ENCODE measurements at places on chromosomes 2 and 18. TPM values are rescaled to one million over a fixed set of nuclear protein-coding genes. Genes with fewer than 3 reads are reported as not detected.
A peak's percentile ranks its signal among the peaks of the same experiment; 100 is the strongest.

DNA sequence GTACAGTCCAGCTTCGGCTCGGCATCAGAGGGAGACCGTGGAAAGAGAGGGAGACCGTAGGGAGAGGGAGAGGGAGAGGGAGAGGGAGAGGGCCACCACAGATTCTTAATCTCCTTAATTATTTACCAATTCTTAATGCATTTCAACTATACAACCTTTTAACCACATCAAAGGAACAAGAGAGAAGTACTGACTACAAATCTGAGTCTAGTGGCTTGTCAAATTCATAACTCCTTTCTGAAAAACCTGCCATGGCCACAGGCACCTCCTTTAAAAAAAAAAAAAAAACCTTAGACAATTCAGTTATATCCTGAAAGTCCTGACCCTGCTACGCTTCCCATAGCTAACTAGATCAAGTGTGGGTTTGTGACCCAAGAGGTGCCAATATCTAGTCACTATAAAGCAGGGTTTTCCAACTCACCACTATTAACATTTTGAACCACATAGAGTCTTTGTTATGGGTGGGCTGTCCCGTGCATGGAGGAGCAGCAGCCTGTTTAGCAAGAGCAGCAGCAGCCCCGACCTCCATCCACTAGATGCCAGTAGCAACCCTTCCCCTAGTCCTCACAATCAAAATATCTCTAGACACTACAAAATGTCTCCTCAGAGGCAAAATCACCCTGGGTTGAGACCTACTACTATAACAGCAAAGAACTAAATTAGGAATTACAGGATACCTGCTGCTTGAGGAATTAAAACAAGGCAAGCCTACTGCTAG, 6.8 kb downstream of the ESCO1 start:
- DNase-seq: no peak

DNA sequence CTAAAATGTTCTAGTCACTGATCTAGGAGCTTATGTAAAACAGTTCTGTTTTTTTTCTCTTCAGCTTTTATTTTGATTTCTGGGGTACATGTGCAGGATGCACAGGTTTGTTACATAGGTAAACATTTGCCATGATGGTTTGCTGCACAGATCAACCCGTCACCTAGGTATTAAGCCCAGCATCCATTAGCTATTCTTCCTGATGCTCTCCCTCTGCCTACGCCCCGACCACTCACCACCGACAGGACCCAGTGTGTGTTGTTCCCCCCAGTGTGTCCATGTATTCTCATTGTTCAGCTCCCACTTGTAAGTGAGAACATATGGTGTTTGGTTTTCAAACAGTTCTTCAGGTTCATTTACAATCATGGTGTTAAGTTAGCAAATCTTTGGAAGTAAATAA, 84.8 kb upstream of the PROKR1 start:
- no peak for DNase-seq

- DNase-seq: no peak
Observed at GRCh38 chr2:233436691-233437438, 82.6 kb downstream of the DGKD start.

GRCh38 chr2:147250652-147251356, 594.0 kb upstream of the ACVR2A start:
- no peak for DNase-seq

DNA sequence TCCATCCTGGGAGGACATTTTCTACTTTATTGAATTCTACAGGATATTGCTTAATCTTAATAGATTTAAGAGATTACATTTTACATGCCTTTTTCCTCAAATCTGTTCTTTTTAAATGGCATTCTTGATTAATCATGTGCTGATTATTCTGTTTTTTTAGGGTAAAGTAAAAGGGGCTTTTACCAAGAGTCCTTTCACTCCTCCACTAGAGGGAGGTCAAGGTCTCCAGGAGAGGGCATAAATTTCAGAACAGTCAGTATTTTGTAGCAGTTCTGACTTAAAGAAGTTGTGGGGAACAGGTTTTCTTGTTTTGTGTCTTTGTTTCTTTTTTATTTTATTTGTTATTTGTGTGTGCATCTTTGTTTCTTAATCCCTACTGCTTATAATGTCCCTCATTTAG, 25.4 kb downstream of the WDR75 start:
- no peak for DNase-seq

- no peak for DNase-seq
Observed at GRCh38 chr2:25177211-25177611, 8.8 kb upstream of the POMC start.

GRCh38 chr2:241818943-241819270, 9.9 kb downstream of the NEU4 start:
- DNase-seq: no peak

DNA sequence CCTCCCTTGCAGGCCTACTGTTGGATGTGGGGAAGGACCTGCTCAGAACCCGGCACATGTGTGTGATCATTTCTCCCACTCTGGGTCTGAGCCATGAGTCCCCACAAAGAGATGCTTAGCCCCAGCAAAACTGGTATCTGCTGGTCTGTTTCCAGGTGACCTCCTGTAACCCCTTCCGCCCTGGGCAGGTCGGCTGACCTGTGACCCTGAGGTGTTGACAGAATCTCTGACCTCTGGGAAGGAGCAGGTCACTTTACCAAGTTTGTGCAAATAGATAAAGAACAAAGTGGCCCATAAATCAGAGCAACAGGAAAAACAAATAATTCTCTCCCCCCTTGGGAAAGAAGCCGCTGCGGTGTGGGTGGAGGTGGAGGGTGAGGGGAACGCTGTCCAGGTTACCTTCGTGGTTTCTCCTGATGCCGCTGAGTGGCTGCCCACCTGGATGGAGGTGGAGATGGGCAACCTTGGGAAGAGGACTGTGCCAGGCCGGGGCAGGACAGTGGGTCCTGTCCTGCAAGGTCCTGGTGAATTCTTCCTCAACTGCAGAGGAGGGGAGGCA, 174.0 kb upstream of the MYCN start:
- DNase-seq: no peak

- DNase-seq: no peak
Observed at GRCh38 chr2:182301093-182301492, 125.7 kb downstream of the PDE1A start.

- peak; percentile 57 for DNase-seq
Observed at GRCh38 chr18:13217466-13217961, 1.0 kb upstream of the LDLRAD4 start.

GRCh38 chr2:61438670-61439069, 32.2 kb downstream of the USP34 start:
- no peak for DNase-seq

DNA sequence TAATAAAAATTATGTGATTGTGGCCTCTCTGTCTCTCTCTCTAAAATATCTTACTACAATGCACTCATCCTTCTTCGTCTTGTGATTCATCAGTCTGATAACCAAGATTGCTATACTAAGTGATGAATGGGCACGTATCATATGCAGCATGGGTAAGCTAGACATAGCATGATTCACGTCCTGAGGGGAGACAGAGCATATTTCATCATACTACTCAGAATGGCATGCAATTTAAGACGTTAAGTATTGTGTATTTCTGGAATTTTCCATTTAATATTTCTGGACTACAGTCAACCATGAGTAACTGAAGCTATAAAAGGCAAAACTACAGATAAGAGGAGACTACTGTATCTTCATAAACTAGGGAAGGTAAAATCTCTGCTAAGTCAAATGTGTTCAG, 97.0 kb upstream of the CD226 start:
- no peak for DNase-seq

GRCh38 chr2:166357068-166357949, 18.4 kb downstream of the SCN9A start:
- DNase-seq: no peak

DNA sequence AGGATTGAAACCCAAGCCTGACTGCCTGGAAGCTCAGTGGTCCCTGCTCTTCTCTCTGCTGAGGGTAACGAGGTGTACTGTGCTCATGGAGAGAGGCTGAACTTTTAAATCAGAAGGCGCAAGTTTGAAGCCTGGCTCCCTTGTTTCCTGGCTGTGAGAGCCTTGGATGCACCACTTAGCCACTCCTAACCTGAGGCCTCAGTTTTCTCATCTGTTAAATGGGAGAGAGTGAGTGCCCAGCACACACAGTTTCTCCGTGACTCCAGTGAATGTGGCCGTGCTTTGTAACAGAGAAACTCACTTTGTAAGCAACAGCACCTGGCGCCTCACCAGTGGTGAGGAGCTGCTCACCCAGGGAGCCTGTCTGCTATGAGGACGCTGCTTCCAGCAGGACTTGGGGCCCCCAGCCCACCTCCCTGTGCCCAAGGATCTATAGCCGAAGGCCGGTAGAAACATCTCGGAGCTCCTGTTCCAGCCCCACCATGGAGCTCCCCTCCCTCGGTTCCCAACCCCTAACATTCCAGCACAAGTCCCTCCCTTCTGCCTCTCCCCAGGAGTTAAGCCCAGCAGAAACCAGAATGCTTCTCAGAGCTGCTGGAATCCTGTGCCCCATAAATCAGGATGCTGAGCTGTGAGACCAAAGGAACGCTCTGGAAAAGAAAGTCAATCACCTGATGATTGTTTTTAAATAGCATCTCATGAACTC, 20.3 kb upstream of the KCNK3 start:
- DNase-seq: no peak

DNA sequence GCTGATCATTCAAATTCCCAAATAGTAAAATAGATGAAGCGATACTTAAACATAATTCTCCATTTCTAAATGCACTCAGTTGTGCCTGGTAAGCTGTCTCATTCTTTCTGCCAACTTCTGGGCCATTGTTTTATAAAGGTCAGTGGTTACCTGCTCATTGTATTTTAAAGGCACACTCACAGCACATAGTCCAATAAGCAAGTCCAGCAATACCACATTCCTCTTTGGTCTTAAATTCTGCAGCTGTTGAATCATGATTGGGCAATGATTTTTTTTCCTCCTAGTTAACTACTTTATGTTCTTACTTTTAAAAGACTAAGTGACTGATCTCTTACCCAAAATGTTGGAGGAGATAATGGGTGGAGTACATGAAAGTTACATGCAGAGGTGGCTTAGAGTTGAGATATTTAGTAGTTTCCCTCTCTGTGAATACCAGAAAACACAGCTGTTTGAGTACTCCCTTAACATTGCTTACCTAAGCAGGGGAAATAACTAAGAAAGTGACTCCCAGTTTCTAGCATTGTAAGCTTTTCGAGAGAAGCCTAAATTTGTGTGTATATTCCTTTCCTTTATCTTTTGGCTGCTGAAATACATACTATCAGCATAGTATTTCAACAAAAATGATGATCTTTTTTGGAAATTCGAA, 220.7 kb downstream of the CAMKMT start:
- DNase-seq: no peak

DNA sequence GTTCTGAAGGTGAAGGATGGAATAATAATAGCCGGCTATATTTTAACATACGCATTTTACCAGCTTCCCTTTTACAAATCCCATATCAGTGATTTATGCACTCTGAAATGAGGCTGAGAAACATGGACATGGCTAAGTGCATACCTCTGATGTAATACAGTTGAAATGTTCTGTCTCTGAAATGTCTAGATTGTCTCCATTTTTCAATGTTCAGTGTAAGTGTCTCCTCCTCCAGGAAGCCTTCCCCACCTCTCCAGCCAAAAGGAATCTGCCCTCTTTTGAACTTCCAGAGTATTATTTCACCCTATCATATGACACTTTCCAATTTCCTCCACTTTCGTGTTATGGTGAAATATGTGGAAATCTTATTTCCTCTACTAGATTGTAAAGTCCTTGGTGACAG, 29.5 kb upstream of the ME2 start:
- DNase-seq: no peak

DNA sequence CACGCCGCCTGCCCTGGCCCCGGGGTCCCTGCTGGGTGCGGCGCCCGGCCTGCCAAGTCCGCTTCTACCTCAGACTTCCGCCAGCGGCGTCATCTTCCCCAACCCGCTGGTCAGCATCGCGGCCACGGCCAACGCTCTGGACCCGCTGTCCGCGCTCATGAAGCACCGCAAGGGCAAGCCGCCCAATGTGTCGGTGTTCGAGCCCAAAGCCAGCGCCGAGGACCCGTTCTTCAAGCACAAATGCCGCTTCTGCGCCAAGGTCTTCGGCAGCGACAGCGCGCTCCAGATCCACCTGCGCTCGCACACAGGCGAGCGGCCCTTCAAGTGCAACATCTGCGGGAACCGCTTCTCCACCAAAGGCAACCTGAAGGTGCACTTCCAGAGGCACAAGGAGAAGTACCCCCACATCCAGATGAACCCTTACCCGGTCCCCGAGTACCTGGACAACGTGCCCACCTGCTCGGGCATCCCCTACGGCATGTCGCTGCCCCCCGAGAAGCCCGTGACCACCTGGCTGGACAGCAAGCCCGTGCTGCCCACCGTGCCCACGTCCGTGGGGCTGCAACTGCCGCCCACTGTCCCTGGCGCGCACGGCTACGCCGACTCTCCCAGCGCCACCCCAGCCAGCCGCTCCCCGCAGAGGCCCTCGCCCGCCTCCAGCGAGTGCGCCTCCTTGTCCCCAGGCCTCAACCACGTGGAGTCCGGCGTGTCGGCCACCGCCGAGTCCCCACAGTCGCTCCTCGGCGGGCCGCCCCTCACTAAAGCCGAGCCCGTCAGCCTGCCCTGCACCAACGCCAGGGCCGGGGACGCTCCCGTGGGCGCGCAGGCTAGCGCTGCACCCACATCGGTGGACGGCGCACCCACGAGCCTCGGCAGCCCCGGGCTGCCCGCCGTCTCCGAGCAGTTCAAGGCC, 13.7 kb downstream of the SALL3 start:
- no peak for DNase-seq

Gene MYO7B
- 4.4 TPM for total RNA-seq

Gene RAB3GAP1
- total RNA-seq: 29.8 TPM

Gene ATP6V1B1
- 0.19 TPM for total RNA-seq

Gene IL1RL1
- total RNA-seq: 1.1 TPM
